ENCODE measurements at places on chromosomes 16 and 17.

DNA sequence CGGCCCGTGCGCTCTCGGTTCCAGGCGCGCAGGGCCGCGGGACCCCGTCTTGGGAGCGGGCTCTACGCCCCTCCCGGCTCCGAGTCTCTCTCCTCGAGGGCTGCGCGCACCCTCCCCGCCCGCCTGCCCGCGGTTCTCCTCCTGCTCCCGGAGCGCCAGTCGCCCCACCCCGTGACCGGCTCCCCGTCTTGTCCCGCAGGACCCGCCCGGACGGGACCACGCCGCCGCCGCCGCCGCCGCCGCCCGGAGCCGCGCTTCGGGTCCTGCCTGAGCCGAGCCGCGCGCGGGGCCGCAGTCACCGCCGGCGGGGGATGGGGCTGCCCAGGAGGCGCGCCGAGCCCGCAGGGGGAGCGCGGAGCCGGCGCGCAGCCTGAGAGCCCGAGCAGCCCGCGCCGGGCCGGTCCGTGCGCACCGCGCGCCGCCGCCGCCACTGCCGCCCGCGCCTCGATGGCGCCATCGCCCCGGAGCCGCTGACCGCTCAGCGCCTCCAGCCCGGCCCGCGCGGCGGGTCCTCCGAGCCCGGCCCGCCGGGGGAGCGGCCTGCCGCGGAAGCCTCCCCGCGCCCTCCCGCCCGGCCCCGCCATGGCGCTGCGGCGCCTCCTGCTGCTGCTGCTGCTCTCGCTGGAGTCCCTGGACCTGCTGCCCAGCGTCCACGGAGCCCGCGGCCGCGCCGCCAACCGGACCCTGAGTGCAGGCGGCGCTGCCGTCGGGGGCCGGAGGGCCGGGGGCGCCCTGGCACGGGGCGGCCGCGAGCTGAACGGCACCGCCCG is at the start of gene SHISA6:
Gene SHISA6, plus strand, starts transcription at position 373 of the 770 bp plus-strand sequence.
- no peaks in the 10 kb centered on the region for H3K4me1 ChIP-seq
- H3K27ac ChIP-seq = no peak within 1 kb of the TSS
- DNase-seq = no peak
- no peaks in the 10 kb centered on the region for H3K27me3 ChIP-seq
- no peaks in the 10 kb centered on the region for H3K36me3 ChIP-seq

DNA sequence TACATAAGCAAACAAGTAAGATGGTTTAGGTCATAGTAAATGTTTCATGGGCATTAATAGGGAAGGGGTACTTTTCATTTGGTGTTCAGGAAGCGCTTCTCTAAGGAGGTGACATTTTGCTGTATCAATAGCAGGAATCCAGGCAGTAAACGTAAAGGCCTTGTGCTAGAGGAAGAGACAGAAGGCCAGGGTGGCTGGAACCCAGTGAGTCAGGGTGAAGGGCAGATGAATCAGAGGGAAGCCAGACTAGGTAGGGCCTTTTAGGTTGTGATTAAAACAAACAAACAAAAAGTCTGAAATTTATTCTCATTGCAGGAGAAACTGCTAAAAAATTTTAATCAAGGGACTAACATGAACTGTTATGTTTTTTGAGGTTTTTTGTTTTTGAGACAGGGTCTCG is 6.5 kb downstream of the BMERB1 start:
- DNase-seq = no peak
- H3K4me3 ChIP-seq = no peak overlapping the region
- no peak overlapping the region for H3K27ac ChIP-seq
- H3K4me1 ChIP-seq = no peaks in the 10 kb centered on the region
- H3K36me3 ChIP-seq = no peaks in the 10 kb centered on the region
- H3K27me3 ChIP-seq = no peaks in the 10 kb centered on the region

GRCh38 chr17:28366605-28367004 is 1.6 kb upstream of the SEBOX start:
- no peak for DNase-seq
- no peaks in the 10 kb centered on the region for H3K4me1 ChIP-seq
- no peaks in the 10 kb centered on the region for H3K36me3 ChIP-seq

GRCh38 chr16:27464626-27465482 is 62.9 kb downstream of the IL21R start:
- H3K27ac ChIP-seq = peak overlapping the region; percentile 50
- H3K36me3 ChIP-seq = peaks cover 83% of the 10 kb centered on the region
- peak overlapping the region; percentile 40 for H3K4me3 ChIP-seq
- H3K4me1 ChIP-seq = peaks cover 30% of the 10 kb centered on the region

DNA sequence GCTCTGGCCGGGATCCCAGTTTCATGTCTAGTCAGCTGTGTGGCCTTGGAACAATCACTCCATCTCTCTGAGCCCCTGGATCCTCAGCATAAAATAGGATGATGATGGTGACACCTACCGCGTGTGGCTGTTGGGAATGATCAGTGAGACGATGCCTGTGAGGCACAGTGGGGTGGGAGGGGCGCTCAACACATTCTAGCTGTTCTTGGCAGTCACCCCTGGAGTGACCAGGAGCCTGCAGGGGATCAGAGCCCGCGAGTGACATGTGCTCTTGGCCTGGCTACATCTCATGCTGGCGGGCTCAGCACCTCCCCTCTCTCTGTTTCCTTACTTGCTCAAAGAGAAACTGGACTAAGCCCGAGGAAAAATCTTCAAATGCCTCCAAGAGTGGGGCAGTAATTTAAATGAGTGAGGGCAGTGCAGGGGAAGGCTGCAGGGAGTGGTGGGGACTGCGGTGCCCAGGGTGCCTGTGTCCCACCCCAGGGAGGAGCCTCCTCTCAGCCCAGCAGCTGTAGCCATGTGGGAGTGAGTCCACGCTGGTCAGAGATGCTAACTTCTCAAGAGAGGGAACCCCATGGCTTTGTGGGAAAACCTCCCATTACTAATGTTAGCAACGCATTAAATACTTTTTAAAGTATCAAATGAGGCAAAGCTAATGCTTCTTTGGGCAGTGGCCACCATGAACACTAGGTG is 23.1 kb upstream of the DOK4 start:
- no peaks in the 10 kb centered on the region for H3K27me3 ChIP-seq
- H3K27ac ChIP-seq = no peak overlapping the region
- H3K4me1 ChIP-seq = no peaks in the 10 kb centered on the region
- H3K36me3 ChIP-seq = no peaks in the 10 kb centered on the region
- DNase-seq = no peak
- no peak overlapping the region for H3K4me3 ChIP-seq

DNA sequence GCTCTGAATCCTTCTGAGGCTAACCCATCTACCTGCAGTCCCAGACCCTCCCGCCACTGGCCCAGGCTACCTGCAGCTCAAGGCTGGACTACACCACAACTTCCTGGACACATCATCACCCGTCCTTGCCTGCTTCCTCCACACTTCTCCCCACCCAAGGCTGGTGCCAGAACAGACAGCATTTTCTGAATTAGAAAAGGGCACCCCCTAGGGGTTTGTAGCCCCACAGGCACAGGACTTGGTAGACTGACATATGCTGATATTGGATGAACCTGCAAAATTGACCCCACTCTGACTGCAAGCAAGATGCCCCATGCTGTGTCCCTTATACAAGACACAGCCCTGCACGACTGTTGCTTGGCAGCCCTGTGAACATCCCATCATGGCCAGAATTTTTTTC is 271.5 kb upstream of the C16orf82 start:
- no peak overlapping the region for H3K27ac ChIP-seq
- no peaks in the 10 kb centered on the region for H3K36me3 ChIP-seq
- no peak for DNase-seq
- H3K4me1 ChIP-seq = no peaks in the 10 kb centered on the region
- H3K4me3 ChIP-seq = no peak overlapping the region
- H3K27me3 ChIP-seq = no peaks in the 10 kb centered on the region

- peak overlapping the region; percentile 45 for H3K27ac ChIP-seq
- H3K27me3 ChIP-seq = no peaks in the 10 kb centered on the region
- H3K36me3 ChIP-seq = no peaks in the 10 kb centered on the region
- H3K4me1 ChIP-seq = peaks cover 7% of the 10 kb centered on the region
Observed at GRCh38 chr16:14300705-14301168, 229.6 kb downstream of the MRTFB start.

- peak overlapping the region; percentile 85 for H3K27ac ChIP-seq
- peak overlapping the region; percentile 9 for H3K4me3 ChIP-seq
- H3K27me3 ChIP-seq = no peaks in the 10 kb centered on the region
- H3K36me3 ChIP-seq = no peaks in the 10 kb centered on the region
Observed at GRCh38 chr16:30567160-30567990, 4.1 kb downstream of the ZNF688 start.

DNA sequence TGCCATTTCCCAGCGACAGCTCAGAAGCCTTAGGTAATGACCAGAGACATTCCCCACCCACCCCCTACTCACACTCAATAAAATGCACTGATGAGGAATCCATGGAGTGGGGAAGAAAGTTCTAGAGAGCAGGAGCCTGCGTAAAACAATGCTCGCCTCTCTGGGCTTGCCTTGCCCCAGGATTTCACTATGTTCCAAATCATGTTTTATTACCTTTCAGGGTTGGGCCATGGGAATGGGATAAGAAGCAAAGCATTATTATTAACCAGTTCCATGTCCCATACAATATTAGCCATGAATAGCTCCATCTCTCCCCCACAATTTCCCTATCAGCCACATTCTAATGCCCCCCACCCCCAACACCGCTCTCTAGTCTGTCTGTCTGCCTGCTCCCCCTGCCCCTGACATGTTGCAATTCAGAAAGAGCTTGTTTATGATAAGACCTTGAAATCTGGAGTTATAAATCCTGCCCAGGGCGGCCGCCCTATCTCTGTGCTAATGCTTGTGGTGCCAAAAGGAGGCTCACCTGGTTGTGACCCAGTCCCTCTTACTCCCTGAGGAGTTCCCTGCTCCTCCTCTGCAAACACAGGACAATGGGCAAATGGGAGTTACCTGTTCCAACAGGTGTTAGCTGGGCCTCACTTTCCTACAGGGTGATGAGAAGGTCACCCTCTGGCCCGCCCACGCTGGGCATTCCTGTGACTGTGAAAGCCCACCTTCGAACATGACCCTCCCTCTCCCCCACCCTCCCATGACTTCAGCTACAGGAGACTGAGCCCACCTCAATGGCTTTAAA is 28.0 kb upstream of the DDX52 start:
- H3K27ac ChIP-seq = no peak overlapping the region
- no peaks in the 10 kb centered on the region for H3K36me3 ChIP-seq

- no peak for DNase-seq
- no peaks in the 10 kb centered on the region for H3K36me3 ChIP-seq
- H3K27ac ChIP-seq = no peak overlapping the region
- no peaks in the 10 kb centered on the region for H3K27me3 ChIP-seq
Observed at GRCh38 chr17:81117672-81118198, 47.6 kb upstream of the PVALEF start.
